HT1080 (cell line): ENCODE measurements at places on chromosomes 1 and 21. TPM values are rescaled to one million over a fixed set of nuclear protein-coding genes. Genes with fewer than 3 reads are reported as not detected.

GRCh38 chr1:43549921-43550597, 19.4 kb downstream of the PTPRF start:
- DNase-seq = no peak

RHEX gene
- total RNA-seq = not detected in 2 replicates

DNA sequence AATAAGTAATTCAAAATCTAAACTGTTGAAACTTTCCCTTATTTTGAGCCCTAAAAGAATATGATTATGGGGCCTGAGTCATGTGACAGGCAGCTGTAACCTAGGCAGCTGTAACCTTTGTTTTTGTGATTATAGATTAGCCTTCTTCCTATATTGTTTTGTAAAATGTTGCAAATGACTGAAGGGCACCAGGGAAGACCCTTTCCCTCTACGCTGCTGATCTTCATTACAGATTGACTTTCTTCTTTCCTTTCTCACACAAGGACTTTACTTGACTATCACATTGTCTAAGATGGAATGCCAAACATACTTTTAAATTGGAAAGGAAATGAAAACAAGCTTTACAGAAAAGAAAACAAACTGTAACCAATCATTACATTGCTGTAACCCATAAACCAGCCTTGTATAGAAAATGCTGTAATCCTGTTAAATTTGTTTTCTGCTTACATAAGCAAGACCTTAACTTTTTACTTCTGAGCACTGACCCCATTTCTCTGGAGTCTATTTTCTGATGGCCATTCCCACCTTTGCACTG, 242.2 kb downstream of the RGS7 start:
- no peak for DNase-seq

- DNase-seq = no peak
These were observed 33.7 kb downstream of the KCND3 start for GRCh38 chr1:111955755-111956154.
